ENCODE measurements at places on chromosomes 11 and 22. TPM values are rescaled to one million over a fixed set of nuclear protein-coding genes. Genes with fewer than 3 reads are reported as not detected.

ELFN2 gene
- 0.95 TPM for total RNA-seq

GP1BB gene
- total RNA-seq: 0.54 TPM

MS4A3 gene
- not detected for total RNA-seq

SLC29A2 gene
- total RNA-seq: 4.4 TPM

SLC22A12 gene
- not detected for total RNA-seq

SPCS2 gene
- 81.9 TPM for total RNA-seq

SYT8 gene
- 18.1 TPM for total RNA-seq

TMEM86A gene
- 0.71 TPM for total RNA-seq

CSNK2A3 gene
- 1.7 TPM for total RNA-seq

FLRT1 gene
- not detected for total RNA-seq

PHETA2 gene
- total RNA-seq: 6.3 TPM

MCM5 gene
- 94.1 TPM for total RNA-seq

MEI1 gene
- 0.14 TPM for total RNA-seq

OR51E1 gene
- not detected for total RNA-seq

LPXN gene
- 14.9 TPM for total RNA-seq

MMP7 gene
- total RNA-seq: 0.11 TPM

PIK3IP1 gene
- total RNA-seq: 6.1 TPM

ACR gene
- total RNA-seq: not detected

KRTAP5-5 gene
- total RNA-seq: not detected

TXN2 gene
- 27.6 TPM for total RNA-seq

SNX15 gene
- total RNA-seq: 16.2 TPM

LMNTD2 gene
- 0.95 TPM for total RNA-seq

C22orf31 gene
- not detected for total RNA-seq

OR51B2 gene
- total RNA-seq: not detected

RIC8A gene
- total RNA-seq: 143 TPM

C2CD3 gene
- 12.8 TPM for total RNA-seq

GAS2 gene
- 0.63 TPM for total RNA-seq

KCNQ1OT1 gene
- total RNA-seq: 0.25 TPM

OR5AK2 gene
- total RNA-seq: not detected

HORMAD2 gene
- total RNA-seq: not detected

LRRC10B gene
- total RNA-seq: 0.07 TPM

BIK gene
- 11.8 TPM for total RNA-seq

JAML gene
- total RNA-seq: not detected

NAALADL1 gene
- 5.6 TPM for total RNA-seq

KCTD14 gene
- 11.2 TPM for total RNA-seq

MAJIN gene
- total RNA-seq: 0.04 TPM

HOATZ gene
- total RNA-seq: not detected

IGLL1 gene
- not detected for total RNA-seq

KRTAP5-10 gene
- not detected for total RNA-seq

EIF3M gene
- 327 TPM for total RNA-seq

IL18 gene
- total RNA-seq: 52.6 TPM

POTEH gene
- total RNA-seq: not detected

OR8D4 gene
- not detected for total RNA-seq

ATP6V1E1 gene
- 118 TPM for total RNA-seq

LRRC56 gene
- total RNA-seq: 0.48 TPM

ST14 gene
- 94.8 TPM for total RNA-seq

OR52I2 gene
- total RNA-seq: not detected

BDNF gene
- total RNA-seq: 0.04 TPM

FAM181B gene
- total RNA-seq: 0.07 TPM

APOBEC3C gene
- total RNA-seq: 28.9 TPM

RTN4R gene
- total RNA-seq: 19.3 TPM

ACAD8 gene
- total RNA-seq: 17.2 TPM

TBC1D22A gene
- total RNA-seq: 18.7 TPM
